ENCODE measurements at places on chromosomes 1 and 21.

DNA sequence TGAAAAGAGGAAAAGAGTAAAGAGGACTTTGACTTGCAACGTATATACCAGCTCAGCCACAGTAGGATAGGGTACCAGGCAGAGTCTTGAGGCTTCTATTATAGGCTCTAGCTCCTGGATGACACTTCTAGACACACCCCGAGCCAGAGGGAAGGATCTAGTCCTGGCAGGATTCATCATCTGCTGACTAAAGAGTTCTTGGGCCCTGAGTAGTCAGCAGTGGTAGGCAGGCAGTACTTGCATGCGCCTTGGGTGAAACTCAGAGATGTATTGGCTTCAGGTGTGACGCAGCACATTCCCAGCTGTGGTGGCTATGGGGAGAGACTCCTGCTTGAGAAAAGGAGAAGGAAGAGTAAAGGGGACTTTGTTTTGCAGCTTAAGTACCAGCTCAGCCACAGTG, 162.3 kb upstream of the APP start:
- DNase-seq = no peak

DNA sequence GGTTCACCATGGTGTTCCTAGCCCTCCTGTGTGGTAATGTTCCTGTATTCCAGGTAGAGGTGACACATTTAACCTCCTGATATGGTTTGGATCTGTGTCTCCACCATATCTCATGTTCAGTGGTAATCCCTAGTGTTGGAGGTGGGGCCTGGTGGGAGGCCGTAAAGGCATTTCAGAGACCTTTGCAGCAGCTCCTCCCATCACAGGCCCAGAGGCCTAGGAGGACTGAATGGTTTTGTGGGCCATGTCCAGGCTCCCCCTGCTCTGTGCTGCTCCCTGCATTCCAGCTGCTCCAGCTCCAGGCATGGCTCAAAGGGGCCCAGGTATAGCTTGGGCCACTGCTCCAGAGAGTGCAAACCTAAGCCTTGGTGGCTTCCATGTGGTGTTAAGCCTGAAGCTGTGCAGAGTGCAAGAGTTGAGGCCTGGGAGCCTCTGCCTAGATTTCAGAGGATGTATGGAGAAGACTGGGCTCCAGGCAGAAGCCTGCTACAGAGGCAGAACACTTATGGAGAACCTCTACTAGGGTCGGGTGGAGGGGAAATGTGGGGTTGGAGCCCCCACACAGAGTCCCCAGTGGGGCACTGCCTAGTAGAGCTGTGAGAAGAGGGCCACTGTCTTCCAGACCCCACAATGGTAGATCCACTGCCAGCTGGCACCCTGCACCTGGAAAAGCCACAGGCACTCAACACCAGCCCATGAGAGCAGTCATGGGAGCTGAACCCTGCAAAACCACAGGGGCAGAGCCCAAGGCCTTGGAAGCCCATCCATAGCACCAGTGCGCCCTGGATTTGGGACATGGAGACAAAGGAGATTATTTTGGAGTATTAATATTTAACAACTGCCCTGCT, 10.0 kb downstream of the SELENBP1 start:
- DNase-seq = no peak

DNA sequence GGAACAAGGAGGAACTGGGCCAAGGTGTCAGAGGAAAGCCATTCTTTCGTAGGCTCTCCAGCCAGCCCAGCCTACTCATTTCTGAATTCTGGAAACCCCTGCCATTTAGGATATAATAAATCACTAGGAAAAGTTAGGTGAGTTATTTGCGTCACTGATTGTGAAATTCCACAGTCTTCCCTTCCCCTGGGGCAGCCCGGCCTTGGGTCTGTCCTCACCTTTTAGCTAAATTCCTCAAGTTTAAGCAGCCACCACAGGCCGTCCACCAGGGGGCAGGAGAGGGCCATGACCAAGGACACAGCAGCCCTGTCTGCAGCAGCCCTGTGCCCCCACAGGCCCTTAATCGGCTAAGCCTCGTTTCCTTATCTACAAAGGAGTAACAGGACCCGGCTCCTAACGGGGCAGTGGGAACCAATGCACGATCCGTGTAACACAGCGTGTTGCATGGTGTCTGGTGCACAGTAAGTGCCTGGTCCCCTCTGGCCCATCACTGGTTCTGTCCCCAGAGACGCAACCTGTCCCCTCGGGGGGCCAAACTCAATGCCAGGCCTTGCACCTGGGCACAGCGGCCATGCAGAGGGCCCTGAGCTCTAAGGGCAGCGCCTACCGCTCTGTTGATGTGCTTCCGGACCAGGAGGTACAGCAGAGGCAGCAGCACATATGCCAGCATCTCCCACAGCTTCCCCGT, 18.1 kb downstream of the GPR157 start:
- DNase-seq = peak; percentile 70

GRCh38 chr1:103514920-103515503, 10.5 kb upstream of the RNPC3 start:
- no peak for DNase-seq

GRCh38 chr1:201882665-201883132, 6.0 kb upstream of the SHISA4 start:
- peak; percentile 41 for DNase-seq

- peak; percentile 70 for DNase-seq
Observed at GRCh38 chr1:112369392-112370285, 26.4 kb upstream of the CTTNBP2NL start.

- no peak for DNase-seq
Observed at GRCh38 chr1:94884106-94884505, 42.8 kb downstream of the CNN3 start.

- no peak for DNase-seq
Observed at GRCh38 chr1:27333717-27334279, 8.0 kb upstream of the SYTL1 start.

DNA sequence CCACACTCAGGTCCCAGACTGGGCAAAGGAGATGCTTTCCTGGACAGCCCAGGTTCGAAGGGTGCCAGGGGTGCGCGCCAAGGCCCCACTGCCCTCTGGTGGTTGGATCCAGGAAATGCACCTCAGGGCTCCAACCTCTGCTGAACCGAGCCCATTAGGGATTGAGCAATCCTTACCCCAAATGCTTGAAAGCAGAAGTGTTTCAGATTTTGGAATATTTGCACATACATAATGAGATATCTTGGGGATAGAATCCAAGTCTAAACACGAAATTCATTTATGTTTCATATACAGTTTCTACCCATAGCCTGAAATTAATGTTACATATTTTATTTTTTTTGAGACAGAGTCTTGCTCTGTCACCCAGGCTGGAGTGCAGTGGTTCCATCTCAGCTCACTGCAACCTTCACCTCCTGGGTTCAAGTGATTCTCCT, 57.4 kb downstream of the SLC9A1 start:
- peak; percentile 66 for DNase-seq

DNA sequence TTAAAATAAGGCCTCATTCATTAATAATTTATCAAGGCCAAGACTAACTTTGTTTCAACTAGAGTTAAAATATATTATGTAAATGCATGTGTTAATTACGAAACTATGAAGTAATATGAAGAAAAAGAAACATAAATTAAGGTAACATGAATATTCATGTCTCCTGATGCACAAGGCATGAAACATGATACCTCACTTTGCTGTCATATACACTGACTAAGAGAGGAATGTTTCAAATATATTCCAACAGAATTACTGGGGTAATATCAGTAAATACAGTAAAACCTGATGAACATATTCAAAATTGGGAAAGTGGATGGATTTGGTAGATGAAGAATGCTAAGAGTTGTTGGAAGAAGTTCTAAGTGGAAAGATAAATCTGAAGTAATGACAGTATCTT, 274.6 kb downstream of the LRRC7 start:
- DNase-seq = no peak

DNA sequence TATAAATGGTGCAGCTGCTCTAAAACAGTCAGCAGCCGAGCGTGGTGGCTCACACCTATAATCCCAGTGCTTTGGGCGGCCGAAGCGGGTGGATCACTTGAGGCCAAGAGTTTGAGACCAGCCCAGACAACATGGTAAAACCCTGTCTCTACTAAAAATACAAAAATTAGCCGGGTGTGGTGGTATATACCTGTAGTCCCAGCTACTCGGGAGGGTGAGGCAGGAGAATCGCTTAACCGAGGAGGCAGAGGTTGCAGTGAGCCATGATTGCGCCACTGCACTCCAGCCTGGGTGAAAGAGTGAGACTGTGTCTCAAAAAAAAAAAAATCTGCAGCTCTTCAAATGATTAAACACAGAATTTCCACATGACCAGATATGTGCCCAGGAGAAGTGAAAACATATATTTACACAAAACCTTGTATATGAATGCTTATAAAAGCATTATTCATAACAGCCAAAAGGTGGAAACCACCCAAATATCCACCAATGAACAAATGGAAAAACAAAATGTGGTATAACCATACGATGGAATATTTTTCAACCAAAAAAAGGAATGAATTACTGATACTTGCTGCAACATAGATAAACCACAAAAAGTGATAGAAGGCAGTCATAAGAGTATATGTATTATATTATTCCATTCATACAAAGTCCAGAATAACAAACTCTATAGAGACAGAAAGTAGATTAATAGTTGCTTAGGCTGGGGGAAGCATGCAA, 14.1 kb downstream of the EPS15 start:
- DNase-seq = peak; percentile 32

- DNase-seq = no peak
Observed at GRCh38 chr21:46416551-46416950, 42.1 kb upstream of the DIP2A start.

DNA sequence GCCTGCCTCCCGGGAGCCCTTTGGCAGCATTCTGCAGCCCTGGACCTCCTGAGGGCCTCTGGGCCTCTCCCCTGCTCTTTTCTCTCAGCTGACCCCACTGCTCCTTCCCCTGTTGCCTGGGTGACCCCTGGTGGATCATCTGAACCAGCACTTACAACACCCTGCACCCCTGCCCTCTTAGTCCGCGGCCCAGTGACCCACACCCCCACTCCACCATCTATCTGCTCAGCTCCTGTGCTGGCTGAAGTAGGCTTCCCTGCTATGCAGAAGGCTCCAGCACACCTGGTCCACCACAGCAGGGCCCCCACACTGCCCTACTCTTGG, 74.0 kb downstream of the DMRTA2 start:
- DNase-seq = no peak

DNA sequence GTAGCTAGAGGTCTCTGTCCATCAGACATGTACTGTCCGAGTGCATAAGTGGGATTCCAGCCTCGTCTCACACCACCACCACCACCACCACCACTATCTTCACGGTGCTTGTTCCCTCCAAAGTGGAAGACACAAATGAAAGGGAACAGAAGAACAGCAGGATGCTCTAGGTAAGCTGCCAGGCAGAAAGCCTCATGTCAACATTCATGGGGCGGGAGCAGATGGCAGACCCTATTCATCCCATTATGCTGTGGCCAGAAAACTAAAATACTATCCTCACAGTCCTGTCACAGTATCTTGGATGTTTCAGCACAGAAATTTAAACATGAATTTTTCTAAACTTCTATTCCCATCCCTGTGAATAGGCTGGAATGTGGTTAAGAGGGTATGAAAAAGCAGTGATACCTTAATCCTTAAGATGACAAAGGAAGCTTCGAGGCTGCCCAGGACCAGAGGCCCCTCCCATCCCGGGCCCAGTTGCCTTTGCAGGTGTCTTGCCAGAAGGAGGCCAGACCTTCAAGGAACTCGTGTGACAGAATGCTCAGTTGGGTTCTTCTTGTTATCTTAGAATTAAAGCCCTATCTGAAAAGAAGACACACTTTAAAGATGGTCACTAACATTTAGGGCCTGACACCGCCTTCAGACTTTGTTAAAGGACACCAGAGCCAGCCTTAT, 24.7 kb downstream of the APCS start:
- DNase-seq = no peak

DNA sequence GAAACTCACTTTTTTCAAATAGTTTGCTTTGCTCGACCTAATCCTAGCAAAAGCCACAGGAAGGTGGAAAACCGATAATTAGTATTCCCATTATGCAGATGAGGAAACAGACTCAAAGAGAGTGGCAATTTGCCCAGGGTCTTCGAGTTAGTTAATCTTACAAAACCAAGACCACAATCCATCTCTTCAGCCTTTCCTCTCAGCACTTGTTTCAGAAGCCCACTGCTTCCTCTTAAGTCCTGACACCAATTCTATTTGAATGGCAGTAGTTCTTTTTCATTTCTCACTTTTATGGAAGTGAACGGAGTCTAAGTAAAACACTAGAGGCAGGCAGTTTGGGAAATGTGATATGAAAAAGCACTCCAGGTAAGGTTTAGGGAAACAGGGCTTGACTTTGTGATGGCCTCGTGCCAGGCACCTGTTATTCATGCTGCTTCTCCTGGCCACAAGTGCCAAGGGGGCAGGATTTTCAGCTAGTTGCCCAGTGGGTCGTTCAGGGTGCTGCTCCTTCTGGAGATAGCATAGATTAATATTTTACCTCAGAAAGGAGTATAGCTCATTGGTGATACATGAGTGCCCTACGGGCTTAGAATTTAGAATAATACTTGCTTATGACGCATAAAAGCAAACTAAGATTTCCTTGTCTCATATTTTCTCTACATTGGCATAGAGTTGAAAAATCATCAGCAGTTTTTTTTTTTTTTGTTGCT, 76.6 kb upstream of the NRIP1 start:
- DNase-seq = no peak

DNA sequence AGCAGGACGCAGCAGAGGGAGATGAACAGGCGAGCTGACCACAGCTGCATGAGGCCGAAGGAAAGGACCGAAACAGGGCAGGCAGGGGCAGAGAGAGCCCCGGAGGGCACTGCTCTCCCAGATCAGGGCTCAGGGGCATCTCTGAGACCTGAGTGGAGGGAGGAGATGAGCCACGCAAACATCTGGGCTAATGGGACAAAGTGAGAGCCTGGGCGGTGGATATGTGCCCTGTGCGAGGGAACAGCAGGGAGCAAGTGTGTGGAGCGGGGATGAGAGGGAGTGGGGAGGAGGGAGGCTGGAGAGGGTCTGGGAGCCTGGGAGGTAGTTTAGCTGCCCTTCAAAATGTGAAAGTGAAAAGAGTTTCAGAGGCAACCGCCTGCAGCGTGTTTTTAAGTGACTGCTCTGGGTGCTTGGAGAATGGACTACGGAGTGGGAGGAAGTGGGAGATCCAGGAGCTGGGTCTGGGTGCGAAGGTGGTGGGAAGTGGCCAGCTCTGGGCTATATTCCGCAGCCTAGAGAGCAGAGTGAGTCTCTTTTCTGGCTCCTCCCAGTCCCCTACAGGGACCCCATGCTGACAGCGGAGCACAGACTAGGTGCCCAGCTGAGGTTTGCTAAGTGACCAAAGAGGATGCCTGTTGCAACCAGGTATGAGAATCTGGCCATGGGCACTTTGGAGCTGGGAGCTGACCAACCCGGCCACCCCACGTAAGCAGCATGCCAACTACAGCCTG, 114.6 kb upstream of the IFFO2 start:
- no peak for DNase-seq

DNA sequence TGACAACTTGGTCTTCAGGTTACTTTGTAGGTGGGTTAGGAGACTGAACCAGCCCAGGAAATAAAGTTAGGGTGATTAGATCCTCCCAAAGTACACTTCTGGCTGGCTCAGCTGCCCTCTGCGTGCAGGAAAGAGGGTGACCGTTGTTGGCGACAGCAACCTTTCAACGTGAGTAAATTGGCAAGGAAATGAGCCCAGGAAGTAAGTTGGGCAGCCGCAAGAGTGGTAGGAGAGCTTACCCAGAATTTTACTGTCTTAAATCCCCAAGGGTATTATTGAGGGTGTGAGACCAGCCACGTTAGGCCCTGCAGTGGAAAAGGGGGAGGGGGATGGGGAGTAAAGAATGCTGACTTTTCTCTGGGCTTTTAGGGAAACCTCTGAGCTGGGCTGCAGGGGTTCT, 1.6 kb downstream of the TENT5C start:
- DNase-seq = peak; percentile 76
